Hippocampal formation (tissue), 2 donors: ENCODE measurements at places on chromosomes 11 and 22.
A peak's percentile ranks its signal among the peaks of the same experiment; 100 is the strongest.

DNA sequence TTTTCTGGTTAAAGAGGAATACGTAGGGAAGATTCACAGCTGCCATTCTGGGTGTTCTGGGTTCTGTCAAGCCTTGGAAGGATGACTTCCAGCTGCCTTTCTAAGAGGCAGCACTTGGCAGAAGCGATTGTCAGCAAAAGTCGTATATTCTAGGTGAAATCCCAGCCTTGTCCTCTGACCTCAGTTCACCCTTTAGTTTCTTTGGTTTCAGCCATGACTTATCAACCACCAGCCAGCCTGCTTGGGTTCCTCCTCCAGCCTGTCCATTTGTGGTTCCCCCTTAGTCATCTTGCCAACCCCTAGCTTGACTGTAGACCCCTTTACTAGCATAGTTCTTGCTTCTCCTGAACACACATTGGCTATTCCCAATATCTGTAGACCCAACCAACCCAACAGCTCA is 102.3 kb upstream of the CD44 start:
- no peak for DNase-seq

DNA sequence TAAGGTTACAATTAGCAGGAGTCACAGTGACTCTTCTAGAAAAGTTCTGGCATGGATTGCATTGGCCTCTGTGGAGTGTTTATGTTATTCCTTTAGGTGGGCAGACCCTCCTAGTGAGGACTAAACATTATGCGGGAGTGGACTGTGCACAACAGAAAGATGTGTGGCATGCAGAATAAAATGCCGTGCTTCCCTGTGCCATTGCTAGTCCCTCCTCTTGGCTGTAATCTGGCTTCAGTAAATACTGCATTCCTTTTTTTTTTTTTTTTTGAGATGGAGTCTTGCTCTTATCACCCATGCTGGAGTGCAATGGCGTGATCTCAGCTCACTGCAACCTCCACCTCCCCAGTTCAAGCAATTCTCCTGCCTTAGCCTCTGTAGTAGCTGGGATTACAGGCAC is 45.0 kb downstream of the SLC5A1 start:
- no peak for DNase-seq

- no peak for DNase-seq
Measured at GRCh38 chr11:1918436-1919315, 827 bp upstream of the TNNT3 start.

- DNase-seq: no peak
Measured at GRCh38 chr22:32407936-32408335, 4.1 kb downstream of the RTCB start.

GRCh38 chr11:55707029-55707428 is 45.0 kb downstream of the OR4C6 start:
- peak; percentile 12 for DNase-seq

GRCh38 chr11:62419943-62420342 is 1.1 kb downstream of the SCGB1A1 start:
- no peak for DNase-seq

DNA sequence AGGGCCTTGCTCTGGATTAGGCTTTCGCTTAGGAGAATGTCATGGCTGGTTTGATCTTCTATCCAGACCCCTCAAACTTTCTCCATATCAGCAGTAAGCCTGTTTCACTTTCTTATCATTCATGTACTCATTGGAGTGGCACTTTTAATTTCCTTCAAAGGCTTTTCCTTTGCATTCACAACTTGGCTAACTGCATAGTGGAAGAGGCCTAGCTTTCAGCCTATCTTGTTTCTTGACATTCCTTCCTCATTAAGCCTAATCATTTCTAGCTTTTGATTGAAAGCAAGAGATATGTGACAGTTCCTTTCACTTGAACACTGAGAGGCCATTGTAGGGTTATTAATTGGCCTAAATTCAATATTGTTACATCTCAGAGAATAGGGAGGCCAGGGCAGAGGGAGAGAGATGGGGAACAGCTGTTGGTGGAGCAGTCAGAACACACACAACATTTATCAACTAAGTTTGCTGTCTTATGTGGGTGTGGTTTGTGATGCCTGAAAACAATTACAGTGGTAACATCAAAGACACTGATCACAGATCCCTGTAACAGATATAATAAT is 37.7 kb upstream of the APOBEC3A start:
- DNase-seq: no peak

DNA sequence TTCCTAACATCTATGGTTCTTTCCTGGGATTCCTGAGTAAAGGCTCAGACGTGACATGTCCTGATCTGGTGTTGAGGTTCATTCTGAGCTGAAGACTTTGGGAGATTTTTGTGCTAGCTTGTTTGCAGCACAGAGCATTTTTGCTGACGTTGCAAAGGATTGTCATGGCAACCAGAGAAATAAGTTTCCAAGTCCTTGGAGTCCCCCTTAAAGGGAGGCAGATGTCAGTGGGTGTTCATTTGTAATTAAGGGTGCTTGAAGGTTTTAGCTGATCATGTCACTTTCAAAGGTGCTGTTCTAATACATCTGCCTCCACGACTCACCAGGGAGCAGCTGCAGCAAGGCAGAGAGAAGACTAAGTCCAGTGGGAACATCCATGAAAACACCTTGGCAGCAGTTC is 5.4 kb upstream of the SYN3 start:
- DNase-seq: no peak

DNA sequence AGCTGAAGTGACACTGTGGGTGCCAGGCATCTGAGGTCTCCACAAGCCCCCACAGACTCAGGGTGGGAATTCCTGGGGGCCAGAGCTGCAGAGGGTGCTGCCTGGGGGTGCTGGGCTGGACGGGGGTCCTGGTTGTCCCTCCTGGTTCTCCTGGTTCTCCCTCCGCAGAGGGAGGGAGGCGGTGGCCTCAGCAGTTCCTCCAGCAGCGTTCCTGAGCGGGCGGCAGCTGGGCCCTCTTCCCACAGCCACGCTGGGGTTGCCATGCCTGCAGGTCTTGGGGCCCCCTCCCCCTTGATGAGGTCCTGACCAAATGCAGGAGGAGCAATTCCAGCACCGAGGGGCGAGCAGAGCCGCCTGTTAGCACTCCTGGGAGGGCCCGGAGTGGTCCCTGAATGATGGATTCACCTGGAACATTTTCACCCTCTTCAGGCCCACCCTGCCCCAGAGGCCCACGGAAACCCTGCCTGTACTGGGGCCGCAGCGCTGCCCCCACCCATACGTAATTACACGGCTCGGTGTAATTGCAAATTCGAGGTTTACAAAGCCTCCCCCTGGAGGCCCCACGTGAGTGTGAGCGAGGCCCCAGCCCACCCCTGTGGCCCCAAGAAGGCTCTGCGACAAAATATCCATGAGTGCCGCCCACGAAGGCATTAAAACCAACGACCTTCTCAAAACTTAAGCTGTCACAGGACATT is 635 bp downstream of the C11orf21 start:
- no peak for DNase-seq

GRCh38 chr11:68009391-68010089 is 587 bp upstream of the ALDH3B1 start:
- no peak for DNase-seq

GRCh38 chr22:45441138-45441537 is 27.6 kb downstream of the RIBC2 start:
- no peak for DNase-seq

GRCh38 chr11:387193-387793 is 6.7 kb upstream of the PKP3 start:
- no peak for DNase-seq

DNA sequence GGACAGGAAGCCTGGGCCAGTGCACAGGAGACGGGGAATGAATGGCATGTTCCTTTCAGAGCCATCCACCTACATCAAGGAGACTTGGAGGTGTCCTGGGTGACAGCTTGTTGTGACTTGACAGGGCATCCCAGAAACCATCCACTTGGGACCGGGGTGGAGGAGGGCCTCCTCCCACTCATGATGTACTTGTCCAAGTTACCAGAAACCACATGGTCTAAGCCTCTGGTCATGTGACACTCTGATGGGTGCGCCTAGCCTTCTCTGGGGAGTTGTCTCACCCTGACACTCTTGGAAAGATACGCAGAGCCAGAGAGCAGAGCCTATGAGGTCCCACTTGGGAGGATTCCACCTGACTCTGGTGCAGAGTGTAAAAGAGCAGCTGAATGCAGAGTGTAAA is 21.6 kb upstream of the FXYD6 start:
- DNase-seq: no peak

GRCh38 chr11:9136741-9137140 is 45.3 kb upstream of the SCUBE2 start:
- no peak for DNase-seq

DNA sequence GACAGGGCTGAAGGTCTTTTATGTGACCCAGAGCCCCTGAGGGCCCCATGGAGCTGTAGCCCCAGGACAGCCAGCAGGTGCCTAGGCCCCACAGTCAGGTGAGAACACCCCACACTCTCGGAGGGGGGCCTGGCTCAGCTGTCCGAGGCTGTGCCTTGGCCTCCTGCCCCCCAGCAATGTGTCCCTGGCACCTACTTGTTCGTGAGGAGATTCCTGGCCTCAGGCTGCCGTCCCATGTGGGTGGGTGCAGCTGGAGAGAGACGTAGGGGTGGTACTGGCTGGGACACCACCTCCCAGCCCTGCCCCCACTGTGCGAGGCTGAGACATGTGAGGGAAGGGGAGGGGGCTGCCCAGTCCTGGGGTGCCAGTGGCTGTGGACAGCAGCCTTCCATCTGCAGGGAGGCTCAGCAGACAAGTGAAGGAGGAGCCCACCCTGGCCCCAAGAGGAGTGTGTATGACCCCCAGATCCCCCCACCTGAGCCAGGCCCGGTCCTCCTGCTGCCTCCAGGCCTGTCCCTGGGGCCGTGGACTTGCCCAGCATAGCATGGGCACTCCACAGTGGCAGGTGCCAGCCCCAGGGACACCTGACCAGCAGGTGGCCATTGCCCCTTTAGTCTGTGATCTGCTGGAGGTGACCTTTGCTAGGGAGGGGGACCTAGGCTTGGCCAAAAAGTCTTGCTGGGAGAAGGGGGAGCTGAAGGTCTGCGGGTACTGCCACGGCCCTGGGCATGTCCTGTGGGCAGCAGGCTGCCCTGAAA is 17.0 kb downstream of the IL17REL start:
- DNase-seq: no peak

DNA sequence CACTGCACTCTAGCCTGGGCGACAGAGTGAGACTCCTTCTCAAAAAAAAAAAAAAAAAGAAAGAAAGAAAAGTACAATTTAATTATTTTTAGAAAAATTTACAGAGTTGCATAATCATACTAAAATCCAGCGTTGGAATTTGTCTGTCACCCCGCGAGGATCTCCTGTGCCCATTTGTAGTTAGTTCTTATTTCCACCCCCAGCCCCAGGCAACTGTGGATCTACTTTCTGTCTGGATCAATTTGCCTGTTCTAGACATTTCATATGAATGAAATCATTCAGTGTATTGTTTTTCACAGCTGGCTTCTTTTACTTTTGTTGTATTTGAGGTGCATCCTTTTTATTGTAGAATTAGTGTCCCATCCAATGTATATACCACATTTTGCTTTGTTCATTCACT is 102.6 kb upstream of the RASSF10 start:
- no peak for DNase-seq

GRCh38 chr11:76802151-76802550 is 19.0 kb downstream of the TSKU start:
- DNase-seq: no peak

GRCh38 chr11:92423115-92424034 is 198.8 kb downstream of the FAT3 start:
- no peak for DNase-seq

DNA sequence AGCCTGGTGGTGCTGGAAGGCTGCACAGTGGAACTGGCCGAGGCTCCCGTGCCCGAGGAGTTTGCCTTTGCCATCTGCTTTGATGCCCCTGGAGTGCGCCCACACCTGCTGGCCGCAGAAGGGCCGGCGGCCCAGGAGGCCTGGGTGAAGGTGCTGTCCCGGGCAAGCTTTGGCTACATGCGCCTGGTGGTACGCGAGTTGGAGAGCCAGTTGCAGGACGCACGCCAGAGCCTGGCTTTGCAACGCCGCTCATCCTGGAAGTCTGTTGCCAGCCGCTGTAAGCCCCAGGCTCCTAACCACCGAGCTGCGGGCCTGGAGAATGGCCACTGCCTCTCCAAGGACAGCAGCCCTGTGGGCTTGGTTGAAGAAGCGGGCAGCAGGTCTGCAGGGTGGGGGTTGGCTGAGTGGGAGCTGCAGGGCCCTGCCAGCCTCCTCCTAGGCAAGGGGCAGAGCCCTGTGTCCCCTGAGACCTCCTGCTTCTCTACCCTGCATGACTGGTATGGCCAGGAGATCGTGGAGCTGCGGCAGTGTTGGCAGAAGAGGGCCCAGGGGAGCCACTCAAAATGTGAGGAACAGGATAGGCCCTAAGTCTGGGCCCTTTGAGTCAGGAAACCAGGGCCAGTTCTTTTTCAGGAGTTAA is 1.9 kb upstream of the SMDT1 start:
- DNase-seq: no peak

GRCh38 chr11:45543808-45544422 is 121.5 kb downstream of the CHST1 start:
- DNase-seq: no peak

GRCh38 chr11:17767914-17768313 is 33.3 kb downstream of the KCNC1 start:
- no peak for DNase-seq

DNA sequence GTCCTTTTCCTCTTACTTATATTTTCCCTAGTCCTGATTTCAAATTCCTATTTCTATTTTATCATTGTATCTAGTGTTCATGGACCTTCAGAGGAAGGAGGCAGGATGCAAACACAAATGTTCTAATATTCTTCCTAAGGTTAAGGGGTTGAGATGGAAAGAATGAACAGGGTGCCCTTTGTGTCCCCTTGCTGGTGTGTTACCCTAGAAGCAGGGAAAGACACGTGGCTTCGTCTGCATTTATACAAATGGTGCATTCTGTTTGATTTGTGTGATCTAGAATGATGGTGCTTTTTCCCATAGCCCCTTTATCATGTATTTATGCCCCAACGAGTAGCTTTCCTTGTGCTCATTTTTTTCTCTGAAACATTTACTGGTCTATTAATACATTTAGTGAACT is 76.2 kb downstream of the PLEKHA7 start:
- no peak for DNase-seq

DNA sequence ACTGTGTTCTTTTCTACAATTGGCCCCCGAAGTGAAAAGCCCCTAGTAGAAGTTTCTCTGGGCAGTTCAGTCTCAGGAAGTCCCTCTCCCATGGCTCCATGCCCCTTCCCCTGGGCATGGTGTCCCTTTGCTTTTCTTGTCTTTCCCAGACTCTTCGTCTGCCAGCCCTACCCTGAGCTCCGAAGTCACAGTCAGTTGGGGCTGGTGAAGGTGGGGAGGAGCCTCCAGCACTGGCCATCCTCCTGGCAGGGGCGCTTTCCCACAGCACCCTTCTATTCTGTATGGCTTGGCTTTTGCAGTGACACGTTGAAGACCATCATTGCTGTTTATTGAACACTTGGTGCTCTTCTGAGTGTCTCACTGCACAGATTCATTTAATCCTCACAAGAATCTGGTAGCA is 195.1 kb upstream of the CADM1 start:
- DNase-seq: no peak
